RWPE2 (cell line): ENCODE measurements at places on chromosomes 12 and 14.

GRCh38 chr12:69241438-69242092 is 2.2 kb downstream of the CPSF6 start:
- peak overlapping the region; percentile 96 for H3K4me3 ChIP-seq
- no peaks in the 10 kb centered on the region for H3K27me3 ChIP-seq
- no peak overlapping the region for H3K27ac ChIP-seq

DNA sequence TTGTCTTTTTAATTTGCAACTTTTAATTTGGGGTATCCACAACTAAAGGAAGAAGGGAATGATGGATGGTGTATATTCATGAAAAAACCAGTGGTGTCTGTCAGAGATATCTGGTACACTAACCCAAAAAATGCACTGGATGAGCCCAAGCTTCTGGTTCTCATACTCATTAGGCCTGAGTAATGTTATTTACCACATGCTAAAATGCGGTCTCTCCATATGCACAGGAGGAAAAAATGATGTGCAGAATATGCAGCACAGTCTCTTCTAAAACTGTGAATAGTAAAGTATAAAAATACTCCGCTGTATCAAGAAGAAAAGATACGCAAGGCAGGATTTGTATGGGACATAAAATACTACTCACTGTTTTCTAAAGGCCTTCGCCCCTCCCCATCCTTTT is 275.6 kb upstream of the NAV3 start:
- peaks cover 2% of the 10 kb centered on the region for H3K27me3 ChIP-seq
- no peak overlapping the region for H3K4me3 ChIP-seq
- H3K4me1 ChIP-seq, result no peaks in the 10 kb centered on the region
- H3K36me3 ChIP-seq, result no peaks in the 10 kb centered on the region

DNA sequence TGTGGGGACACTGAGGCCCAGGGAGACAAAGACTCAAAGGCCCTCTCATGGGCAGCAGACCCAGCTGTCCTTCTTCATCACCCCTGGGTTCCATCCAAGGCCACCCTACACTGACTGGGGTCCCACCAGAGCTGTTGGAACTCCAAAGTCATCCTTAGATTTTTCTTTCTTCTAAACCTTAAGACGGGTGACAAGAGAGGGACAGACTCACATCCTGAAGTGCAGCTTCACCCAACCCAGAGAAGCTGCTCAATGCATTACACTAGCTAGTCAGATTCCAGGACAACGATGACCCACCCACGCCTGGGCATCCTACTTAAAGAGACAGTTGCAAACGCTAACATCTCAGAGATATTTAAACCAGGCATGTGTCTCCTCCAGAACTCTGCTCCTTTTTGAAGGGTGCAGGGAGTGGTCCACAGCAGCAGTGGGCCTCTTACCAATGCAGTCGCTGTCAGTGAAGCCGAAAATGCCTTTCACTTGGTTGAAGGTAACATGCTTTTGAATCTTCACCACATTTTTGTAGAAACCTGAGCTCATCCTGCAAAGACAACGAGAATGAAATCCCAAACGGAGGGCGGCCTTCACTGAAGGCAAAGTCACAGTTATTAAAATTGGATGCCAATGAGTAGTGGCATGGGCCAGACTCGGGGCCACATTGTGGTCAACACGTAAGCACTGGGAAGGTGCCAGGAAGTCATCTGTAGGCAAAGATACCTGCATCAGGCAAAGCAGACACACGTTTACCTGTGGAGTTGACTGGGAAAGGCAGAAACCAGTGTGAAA is 23.4 kb downstream of the SLC25A47 start:
- no peak overlapping the region for H3K27ac ChIP-seq
- H3K36me3 ChIP-seq, result peaks cover 83% of the 10 kb centered on the region
- H3K27me3 ChIP-seq, result no peaks in the 10 kb centered on the region
- no peaks in the 10 kb centered on the region for H3K4me1 ChIP-seq
- DNase-seq, result no peak

DNA sequence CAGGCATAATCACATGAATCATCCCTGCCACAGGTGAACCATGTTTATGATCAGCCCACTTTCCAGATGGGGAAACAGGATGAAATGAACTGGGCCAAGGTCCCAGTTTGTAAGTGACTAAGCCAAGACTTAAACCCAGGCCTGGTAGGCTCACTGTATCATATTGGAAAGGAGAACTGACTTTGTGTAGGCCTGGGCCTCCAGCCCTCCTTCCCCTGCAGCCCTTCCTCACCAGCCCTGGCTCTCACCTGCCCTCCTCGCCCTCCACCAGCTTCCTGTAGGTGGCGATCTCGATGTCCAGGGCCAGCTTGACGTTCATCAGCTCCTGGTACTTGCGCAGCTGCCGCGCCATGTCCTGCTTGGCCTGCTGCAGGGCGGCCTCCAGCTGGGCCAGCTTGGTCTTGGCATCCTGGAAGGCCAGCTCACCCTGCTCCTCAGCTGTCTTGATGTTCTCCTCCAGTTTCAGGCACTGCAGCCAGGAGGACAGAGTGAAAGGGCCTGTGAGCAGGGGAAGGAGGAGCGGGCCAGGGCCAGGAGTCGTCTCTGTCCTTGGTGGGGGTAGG is 19.8 kb downstream of the KRT80 start:
- H3K27me3 ChIP-seq, result no peaks in the 10 kb centered on the region
- peak overlapping the region; percentile 22 for H3K27ac ChIP-seq
- H3K36me3 ChIP-seq, result peaks cover 6% of the 10 kb centered on the region; the same call in 1 of the 2 replicates
- peaks cover 22% of the 10 kb centered on the region for H3K4me1 ChIP-seq
- no peak for DNase-seq
- H3K4me3 ChIP-seq, result no peak overlapping the region

GRCh38 chr12:23555825-23556207 is 393.7 kb downstream of the SOX5 start:
- no peaks in the 10 kb centered on the region for H3K4me1 ChIP-seq
- no peaks in the 10 kb centered on the region for H3K36me3 ChIP-seq

- DNase-seq, result no peak
- no peaks in the 10 kb centered on the region for H3K36me3 ChIP-seq
- H3K4me3 ChIP-seq, result no peak overlapping the region
These were observed 6.3 kb upstream of the CFAP54 start for GRCh38 chr12:96483116-96483515.

GRCh38 chr14:50060871-50061663 is 55.3 kb downstream of the VCPKMT start:
- no peaks in the 10 kb centered on the region for H3K27me3 ChIP-seq
- H3K4me3 ChIP-seq, result no peak overlapping the region
- DNase-seq, result peak; percentile 91

- H3K4me3 ChIP-seq, result no peak overlapping the region
- H3K36me3 ChIP-seq, result no peaks in the 10 kb centered on the region
- no peaks in the 10 kb centered on the region for H3K27me3 ChIP-seq
- H3K27ac ChIP-seq, result peak overlapping the region; percentile 100
These were observed 100.7 kb downstream of the ZFP36L1 start for GRCh38 chr14:68692216-68692615.

- no peaks in the 10 kb centered on the region for H3K36me3 ChIP-seq
- H3K27ac ChIP-seq, result no peak overlapping the region
- no peak overlapping the region for H3K4me3 ChIP-seq
- H3K27me3 ChIP-seq, result no peaks in the 10 kb centered on the region
- H3K4me1 ChIP-seq, result no peaks in the 10 kb centered on the region
These were observed 10.9 kb upstream of the HVCN1 start for GRCh38 chr12:110699591-110700445.

- H3K4me3 ChIP-seq, result no peak overlapping the region
- DNase-seq, result peak; percentile 86
- H3K27me3 ChIP-seq, result no peaks in the 10 kb centered on the region
- peaks cover 26% of the 10 kb centered on the region for H3K4me1 ChIP-seq
- peak overlapping the region; percentile 99 for H3K27ac ChIP-seq
These were observed 5.5 kb downstream of the ZFP36L1 start for GRCh38 chr14:68787092-68787992.

GRCh38 chr12:94405413-94406116 is 54.1 kb downstream of the CEP83 start:
- H3K4me1 ChIP-seq, result no peaks in the 10 kb centered on the region
- no peak for DNase-seq
- H3K27ac ChIP-seq, result no peak overlapping the region
- peaks cover 12% of the 10 kb centered on the region for H3K36me3 ChIP-seq

- no peak for DNase-seq
- H3K4me1 ChIP-seq, result no peaks in the 10 kb centered on the region
These were observed 12.2 kb downstream of the SCYL2 start for GRCh38 chr12:100279159-100279558.

DNA sequence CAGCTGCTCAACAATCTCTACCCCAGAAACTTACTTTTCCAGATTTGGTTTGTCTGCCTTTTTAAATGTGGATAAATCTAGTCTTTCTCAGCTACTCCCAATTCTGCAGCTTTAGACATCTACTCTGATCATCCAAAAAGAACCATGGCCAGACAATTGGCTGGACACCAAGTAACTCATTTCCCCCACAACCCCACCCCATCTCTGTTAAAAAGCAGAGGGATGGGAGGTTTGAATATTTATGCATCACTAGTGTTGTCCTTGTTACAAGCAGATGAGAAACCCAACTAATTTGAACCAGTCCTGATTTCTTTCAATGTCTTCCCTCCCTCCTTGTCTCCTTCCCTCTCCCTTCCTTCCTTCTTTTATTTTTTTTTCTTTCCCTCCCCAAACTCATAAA is 391.9 kb downstream of the GALC start:
- no peak overlapping the region for H3K27ac ChIP-seq
- no peaks in the 10 kb centered on the region for H3K4me1 ChIP-seq

- DNase-seq, result no peak
- H3K4me3 ChIP-seq, result no peak overlapping the region
- H3K4me1 ChIP-seq, result no peaks in the 10 kb centered on the region
- no peaks in the 10 kb centered on the region for H3K36me3 ChIP-seq
These were observed 119.5 kb downstream of the ANO4 start for GRCh38 chr12:100913872-100914592.

- peaks cover 16% of the 10 kb centered on the region for H3K36me3 ChIP-seq
- no peaks in the 10 kb centered on the region for H3K4me1 ChIP-seq
- peak overlapping the region; percentile 67 for H3K4me3 ChIP-seq
- H3K27ac ChIP-seq, result peak overlapping the region; percentile 55
- H3K27me3 ChIP-seq, result no peaks in the 10 kb centered on the region
These were observed 436 bp downstream of the VPS33A start for GRCh38 chr12:122265886-122266229.

DNA sequence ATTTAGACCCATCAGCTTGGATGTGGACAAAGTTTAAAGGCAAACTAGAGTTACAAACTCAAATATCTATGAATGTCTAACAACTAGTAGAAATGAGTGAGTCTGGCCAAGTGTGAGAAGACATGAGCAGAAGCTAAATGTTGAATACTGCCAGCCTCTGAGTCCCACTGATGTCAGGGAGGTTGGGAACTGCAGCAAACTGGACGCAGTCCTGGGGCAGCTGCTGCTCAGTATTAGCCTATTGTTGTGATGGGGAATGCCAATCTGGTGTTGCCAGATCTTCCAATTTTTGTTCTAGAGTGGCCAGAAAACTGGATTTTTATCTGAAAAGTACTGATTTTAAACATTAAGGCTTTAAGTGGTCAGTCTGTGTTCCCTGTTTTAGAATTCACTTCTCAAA is 770.4 kb upstream of the STXBP6 start:
- no peaks in the 10 kb centered on the region for H3K4me1 ChIP-seq
- H3K36me3 ChIP-seq, result no peaks in the 10 kb centered on the region
- no peaks in the 10 kb centered on the region for H3K27me3 ChIP-seq
- no peak overlapping the region for H3K27ac ChIP-seq
- H3K4me3 ChIP-seq, result no peak overlapping the region
- no peak for DNase-seq
